Chondrocyte (in vitro differentiated cells): ENCODE measurements at places on chromosomes 2 and 18.

DNA sequence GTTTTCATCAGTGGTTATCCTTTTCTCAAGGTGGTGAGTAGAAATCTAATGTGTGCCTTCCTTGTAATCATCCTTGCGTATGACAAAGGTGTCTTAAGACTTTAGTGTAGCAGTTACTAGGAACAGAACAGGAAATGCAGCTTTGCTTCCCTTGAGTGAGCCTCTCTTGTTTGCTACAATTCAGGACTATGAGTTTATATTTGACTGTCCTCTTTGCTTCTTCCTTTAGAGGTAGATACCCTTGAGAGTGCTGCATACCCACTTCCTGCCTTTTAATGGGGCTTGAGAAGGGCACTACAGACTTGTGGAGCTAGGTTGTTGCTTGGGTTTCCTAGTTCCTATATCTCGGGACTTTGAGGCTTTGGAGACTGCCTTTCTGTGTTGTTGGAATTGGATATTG, 3.8 kb downstream of the KCNJ13 start:
- DNase-seq: no peak

GRCh38 chr18:12474146-12474545, 66.4 kb downstream of the PRELID3A start:
- DNase-seq: no peak

DNA sequence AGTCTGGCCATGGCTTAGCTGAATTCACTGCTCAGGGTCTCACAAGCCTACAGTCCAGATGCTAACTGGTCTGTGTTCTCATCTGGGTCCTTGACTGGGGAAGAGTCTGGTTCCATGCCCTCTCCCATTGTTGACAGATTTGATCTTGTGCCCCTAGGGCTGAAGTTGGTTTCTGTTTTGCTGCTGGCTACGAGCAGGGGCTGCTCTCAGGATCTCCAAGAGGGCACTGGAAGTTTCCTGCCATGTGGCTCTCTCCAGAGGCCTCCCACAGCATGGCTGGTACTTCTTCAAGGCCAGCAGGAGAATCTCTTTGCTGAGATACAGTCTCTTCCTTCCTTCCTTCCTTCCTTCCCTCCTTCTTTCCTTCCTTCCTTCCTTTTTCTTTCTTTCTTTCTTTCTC, 78.1 kb downstream of the SPP2 start:
- no peak for DNase-seq

- no peak for DNase-seq
Observed at GRCh38 chr2:69034122-69034521, 21.1 kb downstream of the ANTXR1 start.

DNA sequence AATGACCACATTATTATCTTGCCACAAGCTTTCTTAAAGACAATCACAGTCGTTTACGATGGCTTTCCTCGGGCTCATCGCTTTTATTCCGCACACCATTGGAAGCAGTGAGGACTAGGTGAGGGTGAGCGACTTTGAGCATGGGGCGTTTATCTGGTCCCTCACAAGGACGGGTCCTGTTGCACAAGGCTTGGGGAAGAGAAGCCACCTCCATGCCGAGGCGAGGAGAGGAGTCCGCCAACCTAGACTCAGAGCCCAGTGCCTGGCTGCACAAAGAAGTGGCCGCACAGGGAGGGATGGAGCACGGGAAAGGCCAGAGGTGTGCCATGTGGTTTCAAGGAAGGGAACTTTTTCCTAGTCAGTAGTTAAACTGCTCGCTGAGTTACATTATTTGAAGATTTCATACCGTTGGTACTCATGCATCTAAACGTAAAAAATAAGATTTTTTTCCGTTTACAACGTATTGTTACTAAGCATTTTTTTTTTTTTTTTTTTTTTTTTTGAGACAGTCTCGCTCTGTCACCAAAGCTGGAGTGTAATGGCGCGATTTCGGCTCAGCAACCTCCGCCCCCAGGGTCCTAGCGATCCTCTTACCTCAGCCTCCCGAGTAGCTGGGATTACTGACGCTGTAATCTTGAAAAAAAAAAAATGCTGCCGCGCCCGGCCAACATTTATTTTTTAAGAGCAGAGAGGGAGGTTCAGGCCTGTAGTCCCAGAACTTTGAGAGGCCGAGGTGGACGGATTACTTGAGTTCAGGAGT, 849 bp upstream of the CYP27C1 start:
- DNase-seq: no peak

DNA sequence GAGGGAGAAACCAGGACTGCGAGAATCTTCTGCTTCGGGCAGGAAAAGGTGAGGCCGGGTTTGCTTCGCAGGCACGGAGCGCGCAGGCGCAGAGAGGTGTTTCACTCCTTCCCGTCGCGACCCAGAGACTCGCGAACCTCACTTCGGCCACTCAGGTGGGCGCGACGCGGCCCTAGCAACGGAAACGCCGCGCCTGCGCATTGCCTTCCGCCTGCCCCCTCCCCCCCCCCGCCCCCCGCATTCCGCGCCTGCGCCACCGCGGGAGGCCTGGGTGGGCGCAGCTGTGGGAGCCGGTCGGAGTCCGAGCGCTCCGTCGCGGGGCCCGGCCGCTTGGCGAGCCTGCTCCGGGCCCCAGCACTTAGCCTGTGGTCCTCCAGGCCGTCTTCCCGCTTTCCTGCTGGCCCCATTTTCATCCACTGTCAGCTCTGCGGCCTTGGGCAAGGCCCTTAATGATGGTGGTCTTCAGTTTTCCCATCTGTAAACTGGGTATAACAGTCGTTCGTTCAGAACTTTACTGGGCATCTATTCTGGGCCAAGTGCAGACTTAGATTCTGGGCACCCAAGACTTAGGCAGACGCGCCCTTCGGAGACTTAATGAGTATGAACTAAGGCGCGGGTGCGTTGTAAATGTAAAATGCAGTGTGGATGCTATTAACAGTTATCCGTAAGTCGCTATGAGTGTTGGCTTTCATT, 62.1 kb upstream of the ACKR3 start:
- DNase-seq: no peak

- DNase-seq: no peak
Observed at GRCh38 chr18:78363556-78364387, 615.8 kb upstream of the SALL3 start.

- DNase-seq: no peak
Observed at GRCh38 chr18:36547544-36547943, 250.0 kb downstream of the FHOD3 start.

- no peak for DNase-seq
Observed at GRCh38 chr18:47978141-47978540, 47.7 kb upstream of the SMAD2 start.

- no peak for DNase-seq
Observed at GRCh38 chr2:230916218-230916617, 8.8 kb downstream of the GPR55 start.

GRCh38 chr18:49630246-49630699, 68.4 kb downstream of the LIPG start:
- no peak for DNase-seq

- no peak for DNase-seq
Observed at GRCh38 chr2:51553476-51553875, 521.5 kb upstream of the NRXN1 start.

GRCh38 chr2:224395620-224396390, 6.1 kb downstream of the FAM124B start:
- no peak for DNase-seq

DNA sequence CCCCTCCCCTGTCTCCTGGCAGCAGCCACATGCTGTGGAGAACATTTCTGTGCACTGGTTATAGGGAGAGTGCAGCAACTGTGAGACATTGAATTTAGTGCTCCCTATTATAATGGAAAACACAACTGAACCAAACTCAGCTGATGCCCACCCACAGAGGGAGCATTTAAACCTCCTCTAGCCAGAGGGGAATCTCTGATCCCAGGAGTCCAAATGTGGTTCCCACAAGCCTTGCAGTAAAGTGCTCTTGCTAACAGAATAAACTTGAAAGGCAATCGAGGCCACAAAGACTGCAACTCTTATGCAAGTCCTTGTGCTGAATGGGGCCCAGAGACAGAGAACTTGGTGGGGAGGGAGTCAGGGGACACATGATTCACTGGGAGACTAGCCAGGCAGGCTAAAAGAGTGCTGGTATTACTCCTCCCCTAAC, 638.8 kb upstream of the VRK2 start:
- no peak for DNase-seq

DNA sequence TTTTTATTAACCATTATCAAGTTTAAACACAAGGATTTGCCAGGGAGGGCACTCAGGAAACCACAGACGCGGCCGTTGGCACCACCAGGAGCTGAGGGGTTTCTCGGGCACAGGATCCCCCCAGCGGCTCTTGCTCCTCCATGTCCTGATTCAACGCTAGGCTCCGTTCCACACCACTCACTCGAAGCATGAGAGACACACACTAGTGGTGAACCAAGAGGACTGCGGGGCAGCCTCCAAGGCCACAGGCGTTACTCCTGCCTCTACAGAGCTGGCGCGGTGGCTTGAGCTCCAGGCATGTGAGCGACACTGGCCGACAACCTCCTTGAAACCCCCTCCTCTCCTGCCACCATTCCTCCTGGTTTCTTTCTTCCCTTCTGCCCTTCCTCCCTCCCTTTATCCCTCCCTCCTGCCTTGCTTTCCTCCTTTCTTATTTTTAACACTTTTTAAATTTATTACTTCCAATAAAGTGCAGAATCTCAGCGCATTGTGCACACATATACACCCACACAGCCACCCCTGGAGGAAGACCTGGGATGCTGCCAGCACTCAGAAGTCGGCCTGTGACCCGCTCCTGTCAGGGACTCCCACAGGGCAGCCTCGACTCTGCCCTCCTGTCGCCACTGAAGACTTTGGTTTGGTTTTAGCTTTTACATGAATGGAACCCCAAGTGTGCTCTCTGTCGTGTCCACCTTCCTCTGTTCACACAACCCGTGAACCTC, 21.7 kb downstream of the COX7A2L start:
- DNase-seq: no peak

GRCh38 chr18:56085551-56085950, 497.6 kb upstream of the TCF4 start:
- DNase-seq: no peak

GRCh38 chr2:143802871-143803650, 673.8 kb downstream of the ARHGAP15 start:
- no peak for DNase-seq

- no peak for DNase-seq
Observed at GRCh38 chr18:57789090-57789489, 14.0 kb downstream of the ATP8B1 start.

DNA sequence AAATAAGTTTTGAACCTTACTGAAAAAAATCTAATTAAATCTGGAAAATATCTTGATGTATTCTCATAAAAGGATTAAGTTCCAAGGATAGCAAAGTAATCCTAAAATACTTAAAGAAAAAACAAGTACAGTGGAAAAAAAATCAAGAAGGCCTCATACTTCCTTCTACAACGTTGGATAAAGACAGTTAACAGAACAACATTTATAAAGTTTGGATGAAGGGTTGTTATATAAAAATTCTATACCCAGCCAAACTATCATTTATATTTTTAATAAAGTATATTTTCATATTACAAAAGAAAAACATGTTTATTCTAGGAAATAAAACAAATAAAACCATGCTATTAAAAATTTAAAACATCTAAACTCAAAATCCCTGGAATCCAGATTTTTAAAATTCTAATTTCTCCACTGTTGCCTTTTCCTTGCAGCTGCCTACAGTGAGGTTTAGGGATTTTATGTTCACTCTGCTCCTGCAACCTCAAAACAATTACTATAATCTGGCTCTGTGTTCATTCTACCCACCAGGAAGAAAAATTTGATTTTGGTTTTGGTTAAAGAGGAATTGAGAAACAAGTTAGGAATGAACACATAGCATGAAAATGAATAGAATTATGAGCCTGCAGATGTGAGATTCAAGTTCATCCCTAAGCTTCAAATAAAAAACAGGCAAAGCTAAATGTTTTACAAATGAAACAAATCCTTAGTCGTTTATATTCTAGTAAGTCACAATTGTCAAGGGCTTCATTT, 142.8 kb downstream of the LPIN1 start:
- DNase-seq: no peak

DNA sequence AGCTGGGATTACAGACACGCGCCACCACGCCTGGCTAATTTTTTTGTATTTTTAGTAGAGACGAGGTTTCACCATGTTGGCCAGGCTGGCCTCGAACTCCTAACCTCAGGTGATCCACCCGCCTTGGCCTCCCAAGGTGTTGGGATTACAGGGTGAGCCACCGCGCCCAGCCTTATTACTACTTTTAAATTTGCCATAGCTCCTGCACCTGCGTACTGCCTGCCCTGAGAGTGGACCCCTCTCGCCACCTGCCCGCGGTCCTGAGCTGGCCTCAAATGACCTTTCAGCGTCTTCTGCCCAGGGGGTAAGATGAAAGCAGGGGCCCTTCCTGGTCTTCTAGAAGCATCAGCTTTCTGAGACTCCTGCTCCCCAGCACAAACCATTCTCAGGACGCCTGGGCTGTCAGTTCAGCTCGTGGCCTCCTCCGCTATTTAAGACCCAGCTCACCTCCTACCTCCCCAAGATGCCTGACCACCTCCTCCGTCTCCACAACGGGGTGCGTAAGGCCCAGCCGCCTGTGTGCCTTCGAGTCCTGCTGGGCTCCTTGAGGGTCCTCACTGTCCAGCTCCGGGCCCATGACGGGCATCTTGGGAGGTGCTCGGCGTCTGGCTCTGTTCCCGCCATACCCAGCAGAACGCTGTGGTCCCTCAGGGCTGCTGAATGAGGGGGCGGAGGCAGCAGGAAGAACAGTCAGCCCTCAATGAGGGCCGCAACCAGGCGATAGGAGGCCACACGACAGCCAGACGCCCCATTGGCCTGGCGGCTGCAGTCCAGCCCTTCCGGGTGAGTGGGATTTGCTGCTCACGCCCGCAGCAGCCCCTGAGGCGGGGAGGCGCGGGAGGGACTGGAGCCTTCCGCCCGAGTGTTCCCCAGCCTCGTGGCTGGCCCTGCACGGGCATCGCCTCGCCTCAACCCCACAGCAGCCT, 266.6 kb downstream of the TFCP2L1 start:
- DNase-seq: no peak

GRCh38 chr2:57802243-57802642, 244.4 kb upstream of the VRK2 start:
- peak; percentile 44 for DNase-seq

- DNase-seq: no peak
Observed at GRCh38 chr18:28063271-28063761, 113.6 kb downstream of the CDH2 start.

DNA sequence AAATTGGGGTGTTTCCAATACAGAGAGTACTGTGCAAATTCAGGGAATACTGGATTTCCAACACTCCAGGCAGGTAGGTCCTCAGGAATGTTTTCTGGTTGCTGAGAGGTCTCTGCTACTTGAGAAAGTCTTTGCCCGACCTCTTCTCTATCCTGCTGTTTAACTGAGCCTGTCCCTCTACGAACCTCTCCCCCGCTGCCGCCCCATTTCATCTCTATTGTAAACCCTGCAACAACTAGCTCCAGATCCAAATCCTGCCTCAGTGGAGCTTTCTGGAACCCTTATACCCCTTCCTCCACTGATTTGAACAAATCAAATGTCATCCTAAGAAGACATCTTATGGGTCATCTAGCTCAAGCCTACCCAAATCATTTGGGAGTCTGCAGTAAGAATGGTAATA, 1.3 kb downstream of the EIF4E2 start:
- no peak for DNase-seq

- DNase-seq: no peak
Observed at GRCh38 chr2:45930396-45930792, 278.9 kb downstream of the PRKCE start.

DNA sequence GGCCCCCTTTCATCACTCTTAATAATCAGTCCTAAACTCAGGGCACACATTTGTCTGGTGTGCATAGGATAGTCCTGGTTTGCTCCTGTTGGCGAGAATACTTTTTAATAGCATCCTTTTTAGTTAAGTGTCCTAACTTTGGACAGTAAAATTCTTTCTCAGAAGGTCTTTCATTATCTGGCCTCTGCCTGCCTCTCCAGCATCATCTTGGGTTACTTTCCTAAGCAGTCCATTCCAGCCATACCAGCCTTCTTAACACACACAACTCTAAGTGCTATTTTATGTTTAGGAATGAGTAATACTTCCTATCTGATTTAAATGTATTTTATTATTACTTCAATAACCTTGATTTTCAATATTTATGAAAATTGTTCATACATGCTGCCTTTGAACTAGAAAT, 151.0 kb downstream of the ACOXL start:
- no peak for DNase-seq
